ENCODE measurements at places on chromosomes 11 and 22.
A peak's percentile ranks its signal among the peaks of the same experiment; 100 is the strongest.

- no peak for DNase-seq
These were observed 75.1 kb upstream of the NUP50 start for GRCh38 chr22:45088576-45088975.

DNA sequence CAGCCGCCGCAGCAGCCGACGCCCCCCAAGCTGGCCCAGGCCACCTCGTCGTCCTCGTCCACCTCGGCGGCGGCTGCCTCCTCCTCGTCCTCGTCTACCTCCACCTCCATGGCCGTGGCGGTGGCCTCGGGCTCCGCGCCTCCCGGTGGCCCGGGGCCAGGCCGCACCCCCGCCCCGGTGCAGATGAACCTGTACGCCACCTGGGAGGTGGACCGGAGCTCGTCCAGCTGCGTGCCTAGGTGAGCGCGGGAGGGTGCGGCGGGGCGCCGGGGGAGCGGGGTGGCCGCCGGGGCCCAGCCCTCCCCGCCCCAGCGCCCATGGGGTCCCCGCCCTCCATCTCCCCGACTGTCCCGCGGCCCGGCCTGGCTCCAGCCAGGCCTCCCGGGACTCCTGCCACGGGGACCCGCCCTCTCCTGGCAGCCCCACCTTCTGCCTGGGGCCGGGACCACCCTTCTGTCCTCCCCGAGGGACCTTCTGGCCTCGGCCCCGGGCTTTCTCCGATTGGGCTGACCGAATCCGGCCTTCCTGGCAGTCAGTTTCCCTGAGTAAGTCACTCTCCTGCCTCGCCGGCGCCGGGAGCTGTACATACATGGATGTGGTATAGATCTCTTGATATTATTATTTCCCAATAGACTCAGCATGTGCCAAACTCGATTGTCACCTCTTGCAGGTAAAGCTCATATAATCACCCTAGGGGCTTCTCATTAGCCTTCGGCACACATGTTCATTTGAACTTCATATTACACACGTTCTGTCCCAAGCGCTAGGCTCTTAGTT, 720 bp downstream of the PACS1 start:
- peak; percentile 17 for DNase-seq

DNA sequence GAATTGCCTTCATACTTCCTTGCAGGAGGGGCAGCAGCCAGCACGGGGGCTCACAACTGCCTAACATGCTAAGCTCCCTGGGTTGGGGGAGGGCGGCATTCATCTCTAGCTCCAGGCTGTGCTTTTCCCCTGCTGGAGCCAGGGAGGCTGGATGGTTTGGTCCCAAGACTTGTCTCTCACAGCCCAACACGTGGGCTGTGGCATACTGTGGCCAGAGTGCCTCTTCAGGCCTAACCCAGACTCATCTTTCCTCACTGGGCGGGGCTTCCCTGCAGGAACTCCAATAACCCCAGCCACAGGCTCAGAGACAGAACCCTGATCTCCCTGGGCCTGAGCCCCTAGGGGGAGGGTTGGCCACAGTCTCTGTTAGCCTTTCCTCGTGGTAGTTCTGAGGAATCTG, 121.9 kb upstream of the PLET1 start:
- DNase-seq = no peak

DNA sequence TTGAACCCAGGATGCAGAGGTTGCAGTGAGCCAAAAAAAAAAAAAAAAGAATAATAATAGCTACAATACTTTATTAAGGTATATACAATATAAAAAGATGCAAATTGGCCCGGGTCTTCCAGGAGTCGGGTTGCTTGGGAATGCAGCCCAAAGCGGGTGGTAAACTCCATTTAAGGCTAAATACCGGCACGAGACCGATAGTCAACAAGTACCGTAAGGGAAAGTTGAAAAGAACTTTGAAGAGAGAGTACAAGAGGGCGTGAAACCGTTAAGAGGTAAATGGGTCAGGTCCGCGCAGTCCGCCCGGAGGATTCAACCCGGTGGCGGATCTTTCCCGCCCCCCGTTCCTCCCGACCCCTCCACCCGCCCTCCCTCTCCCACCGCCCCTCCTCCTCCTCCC, 143.3 kb downstream of the DLG2 start:
- DNase-seq = no peak

DNA sequence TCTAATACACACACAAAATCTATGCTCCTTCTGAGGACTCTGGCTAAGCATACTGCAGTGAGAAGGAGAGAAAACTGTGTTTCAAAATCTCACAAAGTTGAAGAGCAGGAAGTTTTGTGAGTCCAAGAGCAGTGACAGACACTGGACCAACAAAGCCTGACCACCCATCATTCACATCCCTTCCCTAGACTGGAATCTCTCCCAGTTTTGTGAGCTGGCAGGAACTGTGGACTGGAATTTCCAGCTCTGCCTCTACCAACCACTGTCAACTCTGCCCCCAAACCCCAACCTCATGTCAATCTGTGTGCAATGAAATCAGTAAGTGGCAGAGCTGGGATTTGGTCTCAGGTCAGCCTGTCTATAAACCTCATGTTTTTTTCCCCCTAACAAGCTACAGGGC, 112.6 kb downstream of the ARL14EP start:
- no peak for DNase-seq

GRCh38 chr11:90243534-90243933, 20.7 kb upstream of the CHORDC1 start:
- no peak for DNase-seq

DNA sequence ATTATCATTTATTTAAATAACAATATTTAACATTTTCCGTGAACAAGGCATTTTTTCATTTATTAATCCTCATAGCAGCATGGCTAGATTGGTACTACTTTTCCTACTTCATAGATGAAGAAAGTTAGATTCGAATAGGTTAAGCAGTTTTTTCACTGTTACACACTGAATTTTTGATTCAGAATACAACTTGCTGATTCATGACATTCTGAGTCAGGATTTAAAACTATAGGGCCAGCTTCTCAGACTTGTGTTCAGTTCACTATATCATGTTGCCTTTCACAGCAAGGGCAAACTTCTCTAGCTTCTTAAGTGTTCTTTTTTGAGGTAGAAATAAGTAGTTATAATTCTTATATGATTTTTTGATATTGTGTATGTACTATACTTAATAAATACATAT, 31.5 kb downstream of the CYP2R1 start:
- no peak for DNase-seq

GRCh38 chr11:118884875-118885274, 1.2 kb downstream of the CXCR5 start:
- DNase-seq = no peak

DNA sequence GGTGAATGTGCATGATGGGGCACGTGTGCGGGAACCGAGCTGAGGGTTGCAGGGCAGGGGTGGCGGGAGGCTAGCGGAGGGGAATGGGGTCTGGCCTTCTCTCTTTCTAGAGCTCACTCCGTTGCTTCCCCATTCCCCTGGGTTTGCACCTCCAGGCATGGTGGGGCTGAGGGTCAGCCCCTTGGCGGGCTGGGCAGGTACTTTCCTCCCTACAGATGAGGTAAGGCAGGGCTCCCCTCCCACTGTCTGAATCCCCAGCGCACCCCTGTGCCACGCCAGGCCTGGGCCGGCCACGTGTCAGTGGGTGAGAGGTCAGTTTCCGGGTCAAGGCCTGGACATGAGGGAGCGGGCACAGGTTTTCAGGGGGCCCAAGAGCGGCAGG, 8.9 kb downstream of the SUSD2 start:
- no peak for DNase-seq

GRCh38 chr11:86575208-86575855, 97.1 kb downstream of the ME3 start:
- no peak for DNase-seq

- no peak for DNase-seq
These were observed 141.3 kb downstream of the ATG16L2 start for GRCh38 chr11:72955466-72955865.

DNA sequence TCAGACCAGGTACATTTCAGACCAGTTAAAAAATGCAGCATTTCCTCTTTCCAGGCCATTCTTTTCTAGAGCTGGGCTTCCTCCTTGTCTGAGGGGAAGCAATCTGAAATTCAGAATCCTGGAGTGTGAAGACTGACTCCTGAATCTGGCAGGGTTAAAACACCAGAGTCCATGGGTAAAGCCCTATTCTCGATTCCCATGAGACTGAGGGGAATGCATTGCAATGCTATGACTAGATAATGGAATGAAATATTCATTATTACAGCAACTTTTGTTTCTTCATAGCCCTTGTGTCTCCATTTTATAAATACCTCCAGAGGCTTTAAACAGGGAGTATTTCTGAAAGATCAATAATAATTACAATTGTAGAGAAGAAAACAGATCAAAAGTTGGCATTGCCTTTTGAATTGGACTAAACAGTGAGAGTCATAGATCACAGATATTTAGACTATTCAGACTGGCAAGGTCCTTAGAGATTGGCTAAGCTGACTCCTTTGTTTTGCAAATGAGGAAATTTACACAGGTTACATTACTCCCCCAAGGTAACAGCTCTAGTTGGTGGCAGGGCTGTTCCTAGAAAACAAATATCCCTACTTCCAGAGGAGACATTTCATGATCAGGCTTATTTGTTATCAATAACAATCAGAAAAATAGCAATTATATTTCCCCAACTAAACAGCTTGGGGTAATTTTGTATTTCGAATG, 632.6 kb upstream of the KIRREL3 start:
- DNase-seq = no peak

GRCh38 chr11:130785380-130786116, 130.7 kb downstream of the SNX19 start:
- no peak for DNase-seq

DNA sequence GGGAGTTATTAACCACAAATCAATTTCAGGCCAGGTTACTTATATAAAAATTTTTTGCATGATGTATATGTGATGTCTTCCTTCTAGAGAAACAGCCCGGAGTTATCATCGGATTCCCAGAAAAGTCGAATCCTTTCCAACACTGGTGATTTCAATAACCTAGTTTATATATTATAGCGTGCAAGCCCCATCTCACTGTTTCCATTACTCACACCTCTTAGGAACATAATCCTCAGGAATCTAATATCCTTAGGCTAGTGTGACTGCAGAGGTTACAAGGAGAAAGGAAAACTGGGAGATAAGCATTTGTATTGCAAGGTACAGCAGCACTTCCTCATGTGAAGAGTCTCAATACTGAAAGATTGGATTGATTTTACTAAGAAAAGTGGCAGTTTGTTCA, 20.3 kb downstream of the ARHGAP20 start:
- DNase-seq = no peak

- no peak for DNase-seq
These were observed 73.0 kb downstream of the RTL6 start for GRCh38 chr22:44424867-44425693.

- DNase-seq = no peak
These were observed 33.8 kb upstream of the DKK3 start for GRCh38 chr11:12042215-12042676.

GRCh38 chr11:85595285-85595884, 31.8 kb downstream of the DLG2 start:
- DNase-seq = no peak

DNA sequence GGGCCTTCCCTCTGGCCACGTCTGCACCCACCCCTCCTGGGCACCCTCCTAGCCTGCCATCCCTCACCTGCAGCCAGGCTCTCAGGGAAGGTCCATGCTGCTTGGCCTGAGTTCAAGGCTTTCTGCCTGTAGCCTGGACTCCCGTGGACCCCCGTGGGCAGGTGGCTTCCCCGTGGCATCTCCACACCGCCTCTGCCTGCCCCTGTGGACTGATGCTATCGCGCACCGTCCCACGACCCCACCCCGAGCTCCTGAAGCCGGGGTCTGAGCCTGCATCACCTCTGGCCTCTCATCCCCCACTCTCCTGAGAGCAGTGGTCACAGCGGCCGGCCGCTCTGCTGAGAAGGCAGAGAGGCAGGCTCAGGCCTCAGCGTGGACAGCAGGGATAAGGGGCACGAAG, 4.5 kb downstream of the IFITM5 start:
- no peak for DNase-seq

DNA sequence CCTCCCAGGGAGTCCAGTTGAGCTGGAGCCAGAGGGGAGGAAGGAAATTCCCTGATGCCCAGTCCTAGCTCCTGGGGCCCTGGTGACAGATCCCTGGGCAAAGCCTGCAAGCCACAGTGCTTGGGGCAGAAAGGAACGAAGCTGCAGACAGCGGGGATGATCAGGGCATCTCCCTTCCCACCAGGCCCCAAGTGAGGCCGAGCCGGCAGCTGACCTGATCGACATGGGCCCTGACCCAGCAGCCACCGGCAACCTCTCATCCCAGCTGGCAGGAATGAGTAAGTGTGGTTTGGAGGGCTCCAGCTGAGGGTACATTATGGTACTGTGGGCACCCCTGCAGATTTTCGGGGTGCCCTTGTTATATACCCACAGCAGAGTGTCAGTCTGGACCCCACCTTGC, 33.5 kb downstream of the TOM1 start:
- DNase-seq = no peak

DNA sequence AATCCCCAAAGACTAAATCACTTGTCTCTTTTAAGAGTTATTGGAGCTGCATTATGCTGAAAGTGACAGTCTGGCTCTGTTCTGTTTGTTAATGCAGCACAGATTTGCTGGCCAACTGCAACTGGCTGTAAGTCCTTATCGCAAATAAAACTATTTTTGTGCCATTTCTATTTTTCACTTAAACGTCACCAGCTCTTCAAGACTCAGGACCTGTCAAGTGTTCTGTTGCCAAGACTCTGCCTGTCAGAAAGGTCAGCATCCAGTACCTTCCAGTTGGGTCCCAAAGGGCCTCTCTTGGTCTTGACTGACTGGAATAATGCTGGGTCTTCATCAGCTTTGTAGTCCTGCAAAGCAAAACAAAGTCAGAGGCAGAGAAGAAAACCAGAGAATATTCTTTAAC, 45.6 kb downstream of the PITPNB start:
- DNase-seq = no peak

DNA sequence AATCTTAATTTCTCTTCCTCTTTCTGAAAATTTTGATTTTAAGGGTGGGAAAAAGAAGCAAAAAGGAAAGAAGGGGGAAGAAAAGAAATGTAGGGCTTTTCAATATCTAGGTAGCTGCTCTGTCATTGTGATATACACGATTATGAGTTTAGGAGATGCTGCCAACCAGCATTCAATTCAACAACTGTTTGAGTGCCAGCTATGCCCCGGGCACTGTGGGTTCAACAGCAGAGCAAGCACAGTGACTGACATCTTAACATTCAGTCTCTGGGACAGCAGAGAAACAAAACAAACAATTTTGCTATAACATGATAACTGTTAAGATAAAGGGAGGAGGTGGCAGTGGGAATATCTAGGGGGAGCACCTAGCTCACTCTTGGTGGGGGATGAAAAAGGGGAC, 91.6 kb downstream of the DBX1 start:
- no peak for DNase-seq

DNA sequence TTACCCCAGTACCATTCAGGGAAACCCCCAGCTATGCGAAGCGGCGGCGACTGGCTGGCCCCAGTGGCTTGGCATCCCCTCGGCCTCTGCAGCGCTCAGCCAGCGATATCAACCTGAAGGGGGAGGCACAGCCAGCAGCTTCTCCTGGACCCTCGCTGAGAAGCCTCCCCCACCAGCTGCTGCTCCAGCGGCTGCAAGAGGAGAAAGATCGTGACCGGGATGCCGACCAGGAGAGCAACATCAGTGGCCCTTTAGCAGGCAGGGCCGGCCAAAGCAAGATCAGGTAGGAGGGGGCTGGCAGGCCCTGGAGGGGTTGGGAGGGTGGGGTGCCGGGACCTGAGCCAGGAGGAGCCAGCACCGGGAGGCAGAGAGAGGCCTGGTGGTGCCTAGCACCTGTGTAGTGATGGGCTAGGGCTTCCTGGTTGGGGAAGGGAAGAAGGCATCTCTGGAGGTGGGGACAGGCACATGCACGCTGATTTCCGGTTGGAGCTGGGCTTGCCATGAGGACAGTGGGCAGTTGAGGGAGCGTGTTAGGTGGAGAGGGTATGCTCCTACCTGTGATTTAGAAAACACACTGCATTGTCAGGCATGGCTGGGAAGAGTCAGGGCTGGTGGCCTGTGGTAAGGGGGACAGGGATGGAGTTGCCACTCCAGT, 22.3 kb downstream of the SHANK3 start:
- DNase-seq = no peak

GRCh38 chr22:27111796-27112672, 454.6 kb downstream of the MIAT start:
- no peak for DNase-seq
